ENCODE measurements at places on chromosomes 2 and 18.

DNA sequence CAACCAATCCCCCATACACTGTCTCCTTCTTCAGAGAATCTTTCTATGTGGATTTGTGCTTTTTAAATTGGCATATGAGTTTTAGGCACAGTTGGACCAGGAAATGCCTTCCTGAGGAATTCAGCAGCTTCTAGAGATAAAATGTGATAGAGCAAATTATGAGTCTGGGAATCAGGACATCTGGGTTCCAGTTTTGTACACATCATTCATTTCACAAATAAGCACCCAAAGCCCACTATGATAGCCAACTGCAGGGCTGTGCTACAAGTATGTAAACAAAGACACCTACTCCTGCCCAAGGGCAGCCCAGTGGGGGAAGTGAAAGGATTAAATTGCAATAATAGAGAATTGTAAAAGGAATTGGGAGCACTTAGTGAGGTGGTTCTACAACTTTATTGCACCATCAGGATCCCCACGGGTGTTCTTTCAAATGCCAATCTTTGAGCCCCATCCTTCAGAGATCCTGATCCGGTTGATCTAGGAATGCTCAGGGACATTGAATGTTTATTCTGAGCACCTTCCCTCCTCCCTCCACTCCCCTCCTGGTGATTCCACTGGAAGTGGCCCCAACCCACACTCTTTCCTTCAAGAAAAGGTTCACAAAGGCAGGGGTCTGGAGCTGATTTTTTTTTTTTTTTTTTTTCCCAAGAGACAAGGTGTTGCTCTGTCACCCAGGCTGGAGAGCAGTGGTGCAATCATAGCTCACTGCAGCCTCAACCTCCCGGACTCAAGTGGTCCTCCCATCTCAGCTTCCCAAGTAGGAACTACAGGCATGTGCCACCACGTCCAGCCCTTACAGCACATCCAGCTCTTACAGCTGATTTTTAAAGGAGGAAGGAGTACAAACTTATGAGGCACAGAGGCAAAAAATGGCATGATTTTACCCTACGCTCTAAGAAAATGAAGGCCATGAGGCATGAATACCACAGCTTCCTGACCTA lies 11.1 kb upstream of the KCMF1 start:
- no peak for DNase-seq

DNA sequence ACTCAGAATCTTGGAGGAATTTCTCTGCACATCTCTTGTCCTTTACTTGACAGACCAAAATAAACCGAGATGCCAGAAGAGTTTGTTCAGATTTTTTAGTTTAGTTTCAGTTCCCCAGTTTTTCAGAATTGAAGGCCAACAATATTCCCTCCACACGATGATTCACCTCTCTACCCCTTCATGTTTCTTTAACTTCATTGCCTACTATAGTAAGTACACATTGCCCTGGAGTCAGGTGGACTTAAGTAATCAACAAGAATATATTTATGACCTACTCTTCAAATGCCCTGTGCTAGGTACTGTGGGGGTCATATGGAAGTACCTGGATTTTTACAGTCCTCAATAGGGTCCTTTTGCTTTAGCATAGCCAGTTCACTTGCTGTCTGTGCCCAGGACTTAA lies 79.6 kb upstream of the CTLA4 start:
- no peak for DNase-seq

- DNase-seq, result no peak
Observed at GRCh38 chr2:27282892-27283291, 663 bp downstream of the TRIM54 start.

DNA sequence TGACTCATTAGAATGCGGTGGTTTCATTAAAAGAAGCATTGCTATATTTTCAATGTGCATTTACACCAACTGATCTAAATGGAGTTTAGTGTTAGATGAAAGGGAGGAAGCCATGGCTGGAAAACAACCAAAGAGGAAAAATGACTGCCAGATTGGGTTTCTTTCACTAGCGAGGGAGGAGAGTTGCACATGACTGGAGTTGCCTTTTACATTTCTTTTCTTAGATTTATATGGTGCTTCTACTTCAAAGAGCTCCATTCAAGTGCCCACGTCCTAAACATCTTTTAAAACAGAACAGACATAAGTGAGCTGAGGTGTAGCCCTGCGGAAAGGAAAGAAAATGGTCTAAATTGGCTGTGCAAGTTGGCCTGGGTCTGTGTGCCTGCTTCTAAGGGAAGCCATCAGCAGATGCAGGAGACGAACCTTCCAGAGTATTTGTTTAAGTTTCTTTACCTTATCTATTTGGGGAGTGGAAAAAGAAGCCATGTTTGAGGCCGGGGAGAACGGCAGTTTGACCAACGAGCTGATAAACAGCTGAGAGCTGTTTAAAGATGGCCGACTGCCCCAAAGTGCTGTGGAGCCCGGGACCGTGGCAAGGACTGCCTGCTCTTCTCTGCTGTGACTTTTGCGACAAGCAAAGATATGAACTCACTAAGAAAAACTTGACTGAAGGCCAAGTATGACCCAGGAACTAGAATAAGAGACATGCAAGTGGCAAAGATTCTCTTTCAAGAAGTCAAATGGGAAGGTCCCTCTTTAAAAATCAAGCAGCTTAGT lies 327.0 kb downstream of the ZNF516 start:
- no peak for DNase-seq

GRCh38 chr18:13563390-13563805 lies 163.0 kb downstream of the FAM210A start:
- DNase-seq, result peak; percentile 85

GRCh38 chr18:39604836-39605235 lies 2039.2 kb upstream of the CELF4 start:
- no peak for DNase-seq

DNA sequence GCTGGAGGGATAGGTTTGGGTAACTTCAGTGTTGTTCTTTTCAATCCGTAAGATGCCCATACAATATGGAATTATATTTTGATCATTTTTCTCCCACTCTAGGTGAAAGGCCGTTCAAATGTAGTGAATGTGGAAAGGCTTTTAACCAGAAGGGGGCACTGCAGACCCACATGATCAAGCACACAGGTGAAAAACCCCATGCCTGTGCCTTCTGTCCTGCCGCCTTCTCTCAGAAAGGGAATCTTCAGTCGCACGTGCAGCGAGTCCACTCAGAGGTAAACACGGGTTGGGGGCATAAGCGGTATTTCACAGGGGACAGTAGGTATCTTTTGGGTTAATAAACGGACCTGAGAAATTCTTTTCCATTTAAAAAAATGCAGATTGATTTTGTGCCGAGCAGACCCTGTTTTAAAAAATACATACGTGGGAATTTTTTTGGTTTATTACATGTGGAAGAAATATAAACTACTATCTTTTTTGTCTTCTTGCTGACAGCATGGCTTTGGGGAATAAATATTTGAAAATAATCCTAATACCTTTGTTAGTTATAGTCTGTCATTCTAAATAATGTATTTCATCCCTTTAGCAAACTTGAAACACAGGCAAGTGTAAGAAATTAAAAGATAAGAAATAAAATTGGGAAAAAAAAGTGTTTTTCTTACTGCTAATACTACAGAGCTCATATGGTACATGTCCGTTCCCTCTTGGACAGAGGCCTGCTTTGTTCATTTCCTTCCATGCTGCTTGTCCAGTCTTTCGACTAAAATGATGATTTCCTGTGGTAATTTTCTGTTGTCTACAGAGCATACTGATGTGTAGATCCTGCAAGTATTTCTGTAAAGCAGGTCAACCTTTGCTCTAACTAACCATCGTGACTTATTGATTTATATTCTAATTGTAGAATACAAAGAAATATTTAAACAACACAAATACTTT lies 53.3 kb downstream of the ZNF236 start:
- DNase-seq, result peak; percentile 52

DNA sequence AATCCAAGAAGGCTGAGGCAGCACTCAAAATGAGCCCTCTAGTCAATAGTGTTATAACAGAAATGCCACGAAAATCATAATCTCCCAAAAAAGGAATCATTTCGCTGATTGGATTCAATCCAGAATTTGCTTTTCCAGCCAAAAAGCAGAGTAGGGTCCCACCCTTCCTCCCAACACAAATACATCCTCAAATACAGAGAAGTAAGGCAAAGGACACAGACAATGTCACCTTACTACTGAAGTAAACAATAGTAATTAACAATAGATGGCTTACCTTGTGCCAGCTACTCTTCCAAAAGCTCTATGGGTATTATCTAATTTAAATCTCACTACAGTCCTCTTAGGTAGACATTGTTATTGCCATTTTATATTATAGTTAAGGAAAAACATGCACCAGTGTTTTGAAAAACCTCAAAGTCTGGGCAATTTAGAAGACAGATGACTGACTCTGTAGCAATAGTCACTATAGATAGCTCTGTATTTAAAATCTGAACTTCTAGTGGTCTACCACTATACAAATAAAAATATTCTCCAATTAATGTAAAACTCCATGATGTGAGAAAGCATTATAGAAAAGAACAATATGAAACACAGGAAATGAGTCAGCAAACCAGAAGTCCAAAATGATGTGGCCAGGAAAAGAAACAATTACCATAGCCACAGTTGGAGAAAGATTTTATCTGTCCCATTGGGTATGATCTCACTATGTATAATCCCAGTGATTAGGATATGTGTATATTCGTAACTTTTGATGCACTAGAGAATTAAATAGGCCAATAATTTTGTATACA lies 305.0 kb upstream of the ERBB4 start:
- DNase-seq, result no peak

GRCh38 chr2:161370981-161371380 lies 45.1 kb upstream of the TBR1 start:
- no peak for DNase-seq

GRCh38 chr2:202064881-202065230 lies 8.2 kb upstream of the KIAA2012 start:
- DNase-seq, result no peak

DNA sequence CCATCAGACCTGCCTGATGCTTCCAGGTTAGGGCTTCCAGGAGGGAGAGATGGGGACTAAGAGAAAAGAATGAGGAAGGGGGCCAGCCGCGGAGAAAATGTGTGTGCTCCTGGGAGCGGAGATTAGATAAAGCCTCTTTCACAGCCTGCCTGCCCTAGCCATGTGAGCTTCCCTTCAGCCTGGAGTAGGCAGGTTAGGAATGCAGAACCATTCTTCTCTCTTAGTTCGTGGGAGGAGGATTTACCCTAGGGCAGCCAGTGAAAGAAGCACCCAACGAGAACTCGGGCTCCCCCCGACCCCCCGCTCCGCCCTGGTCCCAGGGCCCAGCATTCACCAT lies 36.1 kb downstream of the POMC start:
- DNase-seq, result no peak

- no peak for DNase-seq
Observed at GRCh38 chr2:68721482-68722101, 13.0 kb upstream of the ARHGAP25 start.

DNA sequence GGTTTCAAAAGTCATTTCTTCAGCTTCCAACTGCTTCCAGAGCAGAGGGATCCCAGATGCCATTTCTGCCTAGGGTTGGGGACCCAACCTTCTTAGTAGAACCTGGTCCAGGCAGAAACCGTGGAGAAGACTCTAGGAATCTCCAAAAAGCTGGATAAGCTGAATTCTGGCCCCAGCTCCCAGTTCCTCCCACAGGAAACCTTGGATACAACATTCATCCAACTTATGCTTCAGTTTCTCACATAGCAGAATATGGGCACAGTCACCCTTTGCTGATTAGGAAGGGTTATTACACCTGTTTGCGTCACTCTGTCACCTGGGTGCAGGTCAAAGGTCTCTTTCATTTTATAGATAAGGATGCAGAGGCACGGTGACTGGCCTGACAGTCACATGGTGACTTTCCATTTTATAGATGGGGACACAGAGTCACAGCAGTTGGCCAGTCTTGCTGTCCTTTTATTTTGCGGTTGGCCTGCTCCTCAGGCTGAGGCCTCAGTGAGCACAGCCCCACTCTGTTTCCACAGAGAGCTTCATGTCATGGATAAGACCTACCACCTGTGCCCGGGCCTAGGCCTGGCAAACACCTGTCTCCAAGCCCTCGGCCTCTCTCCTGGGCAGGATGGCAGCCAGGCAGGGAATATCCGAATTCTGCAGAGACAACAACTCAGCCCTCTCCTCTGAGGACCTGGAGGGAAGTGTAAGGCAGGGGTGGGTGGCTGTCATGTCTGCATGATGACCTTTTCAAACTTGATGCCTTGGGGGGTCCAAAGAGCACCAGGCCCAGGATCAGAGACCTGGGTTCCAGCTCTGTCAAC lies 148.8 kb downstream of the SMAD7 start:
- no peak for DNase-seq

DNA sequence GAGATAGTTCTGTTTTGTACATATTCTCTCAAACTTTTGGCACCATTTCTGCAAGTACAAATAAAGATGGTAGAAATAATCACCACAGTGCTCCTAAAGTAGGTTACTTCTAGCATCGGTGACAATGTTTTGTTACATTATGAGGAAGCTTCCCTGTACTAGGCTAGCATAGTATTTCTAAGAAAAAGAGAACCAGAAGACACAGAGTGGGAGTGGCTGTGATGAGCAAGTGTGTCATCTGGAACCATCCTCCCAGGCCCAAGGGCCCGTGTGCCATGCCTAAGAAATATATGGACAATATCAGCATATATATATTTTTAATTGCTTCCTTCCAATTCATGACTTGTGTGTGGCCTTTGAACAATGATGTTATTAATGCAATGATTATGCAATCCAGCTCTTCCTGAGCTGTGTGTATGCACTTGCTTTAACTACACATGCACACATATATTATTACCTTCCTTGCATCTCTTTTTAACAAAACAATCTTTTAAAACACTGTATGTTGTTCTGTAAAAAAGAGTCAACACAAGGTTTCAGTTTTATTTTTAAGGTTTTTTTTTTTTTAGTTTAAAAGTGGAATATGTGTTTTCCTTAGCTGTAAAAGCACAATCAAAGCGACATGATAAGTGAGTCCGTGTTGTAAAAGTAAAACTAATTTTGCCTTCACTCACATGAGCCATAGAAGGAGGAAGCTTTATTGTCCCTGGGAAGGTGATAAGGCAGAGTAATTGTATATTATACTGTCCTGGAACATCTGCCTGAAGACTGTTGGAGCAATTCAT lies 303.9 kb downstream of the ZNF407 start:
- no peak for DNase-seq
